Progenitor cell of endocrine pancreas (in vitro differentiated cells): ENCODE measurements at places on chromosomes 11 and 22. TPM values are rescaled to one million over a fixed set of nuclear protein-coding genes. Genes with fewer than 3 reads are reported as not detected.
A peak's percentile ranks its signal among the peaks of the same experiment; 100 is the strongest.

GRCh38 chr11:75280227-75280701 is 39.7 kb downstream of the TPBGL start:
- peak; percentile 72 for DNase-seq

DNA sequence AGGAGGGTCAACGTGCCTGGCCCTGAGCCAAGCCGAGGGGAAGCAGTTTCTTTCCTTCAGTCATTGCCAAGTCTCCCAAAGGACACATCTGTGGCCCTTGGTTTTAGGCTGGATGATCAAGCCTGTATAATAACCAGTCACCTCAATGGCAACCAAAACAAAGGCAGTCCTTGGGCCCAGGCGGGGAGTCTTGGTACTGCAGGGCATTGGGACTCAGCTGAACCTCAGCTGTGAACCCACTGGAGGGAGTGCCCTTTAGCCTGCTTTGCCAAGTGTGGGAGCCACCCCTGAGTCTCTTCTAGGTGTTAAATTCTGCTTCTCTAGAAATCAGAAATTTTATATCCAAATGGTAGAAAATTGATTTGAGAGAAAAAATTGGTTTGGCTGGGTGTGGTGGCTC is 36.9 kb downstream of the CPT1A start:
- DNase-seq: no peak

GRCh38 chr11:13276832-13277767 is 490 bp upstream of the BMAL1 start:
- DNase-seq: peak; percentile 98

DNA sequence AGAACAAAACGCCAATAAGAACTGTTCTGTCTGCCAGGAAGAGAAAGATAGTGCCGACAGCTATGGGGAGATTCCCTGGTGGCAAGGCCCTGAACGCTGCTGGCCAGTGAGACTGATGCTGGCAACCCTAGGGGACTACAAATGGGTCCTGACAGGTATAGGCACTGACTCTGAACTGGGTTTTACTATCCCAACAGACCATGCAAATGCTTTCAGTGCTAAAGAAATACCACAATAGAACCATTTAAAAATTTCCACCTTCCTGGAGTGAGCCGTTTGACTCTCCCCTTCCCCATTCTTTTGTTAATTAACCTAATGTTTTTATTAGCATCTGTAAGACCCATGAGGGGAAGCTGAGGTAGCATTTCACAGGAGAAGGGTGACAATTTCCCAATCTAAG is 25.7 kb downstream of the USP28 start:
- no peak for DNase-seq

DNA sequence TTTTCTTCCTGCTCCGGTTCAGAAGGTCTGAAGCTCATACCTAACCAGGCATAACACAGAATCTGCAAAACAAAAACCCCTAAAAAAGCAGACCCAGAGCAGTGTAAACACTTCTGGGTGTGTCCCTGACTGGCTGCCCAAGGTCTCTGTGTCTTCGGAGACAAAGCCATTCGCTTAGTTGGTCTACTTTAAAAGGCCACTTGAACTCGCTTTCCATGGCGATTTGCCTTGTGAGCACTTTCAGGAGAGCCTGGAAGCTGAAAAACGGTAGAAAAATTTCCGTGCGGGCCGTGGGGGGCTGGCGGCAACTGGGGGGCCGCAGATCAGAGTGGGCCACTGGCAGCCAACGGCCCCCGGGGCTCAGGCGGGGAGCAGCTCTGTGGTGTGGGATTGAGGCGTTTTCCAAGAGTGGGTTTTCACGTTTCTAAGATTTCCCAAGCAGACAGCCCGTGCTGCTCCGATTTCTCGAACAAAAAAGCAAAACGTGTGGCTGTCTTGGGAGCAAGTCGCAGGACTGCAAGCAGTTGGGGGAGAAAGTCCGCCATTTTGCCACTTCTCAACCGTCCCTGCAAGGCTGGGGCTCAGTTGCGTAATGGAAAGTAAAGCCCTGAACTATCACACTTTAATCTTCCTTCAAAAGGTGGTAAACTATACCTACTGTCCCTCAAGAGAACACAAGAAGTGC is 661 bp upstream of the MALAT1 start:
- no peak for DNase-seq

DNA sequence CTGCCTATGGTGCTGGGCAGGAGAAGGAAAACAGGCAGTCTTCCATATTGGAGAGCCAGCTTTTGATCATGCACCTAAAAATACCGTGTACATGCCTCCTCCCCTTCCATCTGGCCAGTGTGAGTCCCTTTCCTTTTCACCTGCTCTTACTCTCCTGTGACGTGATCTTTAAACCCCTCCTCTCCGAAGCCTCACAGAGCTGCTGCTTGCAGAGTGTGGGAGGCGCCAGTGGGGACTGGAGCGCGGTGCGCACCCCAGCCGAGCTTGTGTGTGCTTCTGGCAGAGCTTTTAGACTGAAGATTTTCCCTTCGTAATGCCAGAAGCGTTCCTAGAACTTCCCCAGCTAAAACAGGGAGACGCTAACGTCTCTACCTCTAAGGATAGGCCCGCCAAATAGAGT is 29.8 kb downstream of the MUC6 start:
- DNase-seq: no peak

DNA sequence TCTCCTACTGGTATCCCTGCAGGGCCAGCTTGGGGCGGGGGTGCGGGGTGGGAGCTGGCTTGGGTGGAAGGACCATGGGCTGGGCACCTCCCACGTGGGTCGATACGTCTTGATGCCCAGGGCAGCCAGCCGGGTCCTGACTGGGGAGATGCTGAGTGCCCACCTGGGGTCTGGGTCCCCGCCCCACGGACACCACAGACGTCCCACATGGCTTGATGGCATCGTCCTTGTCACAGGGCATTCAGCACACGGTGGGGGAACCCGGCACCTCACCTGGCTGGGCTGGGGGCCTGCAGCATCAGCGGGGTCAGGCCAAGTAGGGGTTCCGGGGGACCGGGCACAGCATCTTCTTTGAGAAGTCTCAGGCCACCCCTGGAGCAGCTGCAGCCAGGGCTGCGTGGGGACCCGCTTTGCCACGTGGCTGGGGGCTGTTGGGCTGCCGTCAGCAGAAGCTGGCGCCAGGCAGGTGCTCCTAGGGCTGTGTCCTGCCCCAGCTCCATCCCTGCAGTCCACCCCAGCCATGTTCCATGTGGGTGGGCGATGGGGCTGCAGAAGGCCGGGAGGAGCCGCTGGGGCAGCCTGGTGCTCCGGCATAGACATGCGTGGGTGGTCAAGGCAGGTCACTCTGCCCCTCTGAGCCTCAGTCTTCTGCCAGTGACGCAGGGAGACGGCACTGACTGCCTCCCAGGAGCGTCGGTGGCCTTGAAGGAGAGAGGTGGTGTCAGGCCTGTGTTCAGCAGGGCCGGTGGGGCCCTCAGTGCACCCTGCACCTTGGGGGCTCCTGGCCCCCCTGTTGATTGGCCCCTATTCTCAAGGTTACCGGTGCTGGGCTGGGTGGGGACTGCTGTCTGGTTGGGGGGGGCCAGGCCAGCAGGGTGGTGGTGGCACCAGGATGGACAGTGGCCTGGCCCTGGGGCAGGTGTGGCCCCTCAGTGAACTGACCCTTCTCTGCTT is 8.4 kb downstream of the SELENOO start:
- DNase-seq: no peak

GRCh38 chr22:50218153-50218995 is 17.6 kb downstream of the SELENOO start:
- no peak for DNase-seq

- DNase-seq: no peak
Measured at GRCh38 chr11:131351848-131352247, 18.6 kb upstream of the NTM start.

- no peak for DNase-seq
Measured at GRCh38 chr11:117868815-117869561, 7.5 kb downstream of the FXYD6 start.

GRCh38 chr22:50061824-50062355 is 3.8 kb upstream of the TTLL8 start:
- DNase-seq: no peak

- peak; percentile 89 for DNase-seq
Measured at GRCh38 chr11:66344550-66345315, at the start of gene BRMS1. Gene BRMS1 (minus strand): TSS chr11:66345104. CDS start chr11:66342234, 2,870 bp downstream.

DNA sequence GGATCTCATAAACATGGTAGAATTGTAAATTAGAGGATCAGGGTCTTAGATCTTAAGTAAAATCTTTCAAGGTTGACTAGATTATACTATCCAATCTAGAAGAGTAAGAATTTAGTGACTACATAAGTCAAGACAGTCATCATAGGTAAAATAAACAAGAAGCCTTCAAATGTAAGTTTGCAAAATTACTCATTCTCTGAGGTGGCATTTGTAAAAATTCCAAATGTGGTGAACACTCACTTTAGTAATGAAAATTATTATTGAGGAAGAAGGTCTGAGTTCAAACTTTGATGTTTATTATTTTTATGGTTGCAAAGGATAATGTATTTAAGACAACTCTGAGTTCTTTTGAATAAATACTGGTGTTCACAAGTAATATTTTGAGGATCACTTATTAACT is 4.6 kb downstream of the HYLS1 start:
- no peak for DNase-seq

GRCh38 chr22:47369020-47369419 is 606.6 kb downstream of the TBC1D22A start:
- no peak for DNase-seq

DNA sequence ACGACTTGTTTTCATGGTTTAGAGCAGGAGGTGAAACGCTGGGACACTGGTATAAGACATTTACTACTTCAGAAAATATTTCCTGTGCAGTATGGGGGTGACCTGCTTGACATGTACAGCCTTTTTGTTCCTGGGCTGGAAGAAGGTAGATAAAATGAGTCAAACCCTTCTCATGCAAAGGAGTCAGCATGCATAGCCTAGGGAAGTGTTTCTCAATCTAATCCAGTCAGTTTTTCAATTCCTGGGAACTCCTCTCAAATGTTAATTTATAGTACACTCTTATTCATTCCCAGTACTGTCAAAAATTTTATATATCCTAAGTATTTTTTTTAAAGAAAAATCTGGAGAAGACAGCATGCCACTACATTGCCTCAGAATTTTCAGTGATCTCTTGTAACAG is 154.7 kb upstream of the GUCY1A2 start:
- DNase-seq: no peak

GRCh38 chr11:2813141-2813908 is 72.2 kb downstream of the CDKN1C start:
- DNase-seq: no peak

- DNase-seq: no peak
Measured at GRCh38 chr22:38075105-38075825, 8.7 kb downstream of the SLC16A8 start.

DNA sequence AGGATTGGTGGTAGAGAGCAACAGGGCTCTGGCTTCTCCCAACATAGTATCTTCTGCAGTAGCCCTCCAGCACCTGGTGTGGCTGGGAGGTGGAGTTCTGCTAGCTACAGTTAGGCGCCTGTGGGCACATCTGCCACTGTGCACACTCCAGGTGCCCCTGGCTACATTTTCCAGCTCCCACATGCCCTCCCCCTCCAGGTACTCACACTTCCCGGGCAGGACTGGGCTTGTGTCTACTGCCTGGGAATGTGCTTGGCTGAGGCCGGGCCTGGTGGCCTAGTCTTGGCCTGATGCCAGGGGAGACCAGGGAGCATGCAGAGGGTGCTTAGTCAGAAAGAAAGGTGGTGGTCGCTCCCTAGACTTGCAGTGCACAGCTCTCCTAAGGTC is 15.8 kb downstream of the PHLDB1 start:
- no peak for DNase-seq

GRCh38 chr11:12727563-12728211 is 53.5 kb downstream of the TEAD1 start:
- DNase-seq: no peak

DNA sequence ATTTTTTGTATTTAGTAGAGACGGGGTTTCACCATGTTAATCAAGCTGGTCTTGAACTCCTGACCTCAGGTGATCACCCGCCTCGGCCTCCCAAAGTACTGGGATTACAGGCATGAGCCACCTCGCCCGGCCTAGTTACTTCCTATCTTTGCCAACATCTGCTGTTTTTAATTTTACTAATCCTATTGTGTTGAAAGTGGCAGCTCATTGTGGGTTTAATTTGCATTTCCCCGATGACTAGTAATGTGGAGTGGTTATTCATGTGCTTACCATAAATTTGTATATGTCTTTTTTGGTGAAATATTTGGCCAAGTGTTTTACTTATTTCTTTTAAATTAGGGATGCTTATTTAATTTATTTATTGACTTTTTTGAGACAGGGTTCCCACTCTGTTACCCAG is 74.2 kb upstream of the SLC25A18 start:
- DNase-seq: no peak

DNA sequence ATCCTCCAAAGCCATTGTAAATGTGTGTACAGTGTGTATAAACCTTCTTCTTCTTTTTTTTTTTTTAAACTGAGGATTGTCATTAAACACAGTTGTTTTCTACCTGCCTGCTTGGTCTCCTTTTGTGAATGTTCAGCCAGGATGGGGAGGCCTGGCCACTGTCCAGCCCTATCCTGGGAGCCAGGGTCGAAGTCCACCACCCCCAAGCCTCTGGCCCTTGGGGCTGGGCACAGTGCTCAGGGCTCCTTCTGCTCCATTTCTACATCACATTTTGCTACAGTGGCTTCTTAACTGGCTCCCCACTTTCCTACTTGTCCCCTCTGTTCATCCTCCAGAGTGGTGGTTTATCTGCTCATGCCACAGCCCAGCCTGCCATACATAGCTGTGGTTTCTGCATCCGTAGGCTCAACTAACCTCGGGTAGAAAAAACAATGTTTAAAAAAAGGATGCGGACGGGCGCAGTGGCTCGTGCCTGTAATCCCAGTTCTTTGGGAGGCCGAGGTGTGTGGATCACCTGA is 2.5 kb upstream of the SMARCB1 start:
- DNase-seq: no peak

- no peak for DNase-seq
Measured at GRCh38 chr11:73415854-73416615, 39.8 kb downstream of the RELT start.

- no peak for DNase-seq
Measured at GRCh38 chr11:32510039-32510438, 73.6 kb upstream of the EIF3M start.

Gene APOBEC3B
- 10.1 and 12.6 TPM in 2 replicates for total RNA-seq

Gene TPBGL
- total RNA-seq: 0.11 TPM in 1 of 2 replicates, not detected in the other

Gene BACE1
- 68.0 and 78.2 TPM in 2 replicates for total RNA-seq

Gene SMIM35
- not detected in 2 replicates for total RNA-seq

Gene TRIM6
- total RNA-seq: 5.4 and 5.8 TPM in 2 replicates

Gene AQP11
- total RNA-seq: 2.2 and 2.3 TPM in 2 replicates

Gene RIMBP3C
- total RNA-seq: 1.2 TPM in 1 of 2 replicates, not detected in the other

Gene NCR3LG1
- 1.3 and 2.1 TPM in 2 replicates for total RNA-seq

Gene BTG4
- not detected in 2 replicates for total RNA-seq

Gene SH3BP1
- total RNA-seq: 25.4 and 27.4 TPM in 2 replicates

Gene IRAG1
- 5.4 and 6.3 TPM in 2 replicates for total RNA-seq

Gene FBLN1
- total RNA-seq: 257 and 258 TPM in 2 replicates

Gene AHNAK
- total RNA-seq: 27.2 and 39.8 TPM in 2 replicates

Gene MYO7A
- total RNA-seq: 5.3 and 5.7 TPM in 2 replicates
